CD4-positive, alpha-beta memory T cell (primary cell): ENCODE measurements at places on chromosomes 7 and 10.

DNA sequence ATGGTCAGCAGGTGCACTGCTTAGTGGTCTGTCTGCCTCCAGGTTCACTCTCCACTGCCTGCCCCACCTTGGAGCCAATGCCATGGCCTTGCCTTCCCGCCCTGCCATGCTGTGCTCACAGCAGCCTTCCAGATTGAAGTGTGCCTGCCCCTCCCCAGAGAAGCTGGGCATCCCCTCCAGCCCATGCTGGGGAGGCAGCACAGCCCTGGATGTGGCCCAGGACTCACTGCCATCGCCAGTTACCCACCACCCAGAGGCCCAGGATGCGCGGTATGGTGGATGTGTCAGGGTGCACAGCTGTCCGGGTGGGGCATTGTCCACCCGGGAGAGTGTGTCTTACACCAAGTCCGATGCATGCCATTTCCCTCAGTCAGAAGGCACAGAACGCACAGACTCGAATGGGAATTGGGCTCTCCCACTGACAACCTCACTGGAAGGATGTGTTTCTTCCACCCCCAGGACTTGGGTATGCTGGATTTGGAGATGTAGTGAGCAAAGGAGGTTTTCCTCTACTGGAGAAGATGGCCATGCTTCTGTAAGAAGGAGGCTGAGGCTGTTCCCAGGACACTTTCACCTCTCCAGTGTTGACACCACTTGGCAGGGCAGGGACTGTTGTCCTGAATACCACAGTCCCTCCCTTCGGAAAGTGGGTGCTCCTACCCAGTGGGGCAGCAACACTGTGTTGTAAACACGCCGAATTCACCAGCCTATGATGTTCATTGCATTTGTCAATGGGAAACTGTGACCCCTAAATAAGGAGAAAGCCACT lies 122.0 kb downstream of the ADARB2 start:
- DNase-seq: no peak

GRCh38 chr7:95482424-95482823 lies 3.3 kb upstream of the ASB4 start:
- DNase-seq: no peak

GRCh38 chr10:70786799-70787415 lies 1.7 kb upstream of the TBATA start:
- DNase-seq: no peak

GRCh38 chr7:16960337-16960965 lies 78.7 kb upstream of the AGR3 start:
- no peak for DNase-seq

DNA sequence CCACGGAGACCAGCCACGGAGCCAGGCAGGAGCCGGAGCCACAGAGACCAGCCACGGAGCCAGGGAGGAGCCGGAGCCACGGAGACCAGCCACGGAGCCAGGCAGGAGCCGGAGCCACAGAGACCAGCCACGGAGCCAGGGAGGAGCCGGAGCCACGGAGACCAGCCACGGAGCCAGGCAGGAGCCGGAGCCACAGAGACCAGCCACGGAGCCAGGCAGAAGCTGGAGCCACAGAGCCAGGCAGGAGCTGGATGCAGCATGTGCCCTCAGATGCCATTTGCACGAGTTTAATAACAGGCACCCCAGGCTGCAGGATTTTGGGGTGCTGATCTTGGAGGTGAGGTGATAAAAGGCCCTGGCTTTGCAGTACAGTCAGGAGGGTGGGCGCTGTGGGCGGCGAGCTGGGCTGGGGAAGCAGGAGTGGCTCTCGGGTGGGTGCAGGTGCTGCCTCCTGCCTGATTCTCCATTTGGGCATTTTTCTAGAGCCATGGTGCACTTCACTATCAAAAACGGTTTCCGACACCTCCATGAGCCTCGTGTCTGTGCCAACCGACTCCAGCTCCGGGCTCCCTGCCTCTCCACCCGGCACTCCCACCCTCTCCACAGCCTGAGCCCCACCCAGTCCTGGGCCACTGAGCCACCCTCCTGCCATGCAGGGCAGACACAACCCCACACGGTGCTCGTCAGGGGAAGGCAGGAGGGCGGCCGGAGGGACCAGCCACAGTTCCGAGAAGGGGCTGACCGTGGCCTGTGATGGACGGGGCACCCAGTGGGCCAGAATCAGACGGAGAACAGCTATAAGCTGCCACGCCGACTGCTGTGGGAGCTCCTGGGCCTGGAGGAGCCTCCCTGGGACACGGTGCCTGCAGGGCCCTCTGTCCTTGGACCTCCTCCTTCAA lies 40.8 kb upstream of the NKX6-2 start:
- no peak for DNase-seq

DNA sequence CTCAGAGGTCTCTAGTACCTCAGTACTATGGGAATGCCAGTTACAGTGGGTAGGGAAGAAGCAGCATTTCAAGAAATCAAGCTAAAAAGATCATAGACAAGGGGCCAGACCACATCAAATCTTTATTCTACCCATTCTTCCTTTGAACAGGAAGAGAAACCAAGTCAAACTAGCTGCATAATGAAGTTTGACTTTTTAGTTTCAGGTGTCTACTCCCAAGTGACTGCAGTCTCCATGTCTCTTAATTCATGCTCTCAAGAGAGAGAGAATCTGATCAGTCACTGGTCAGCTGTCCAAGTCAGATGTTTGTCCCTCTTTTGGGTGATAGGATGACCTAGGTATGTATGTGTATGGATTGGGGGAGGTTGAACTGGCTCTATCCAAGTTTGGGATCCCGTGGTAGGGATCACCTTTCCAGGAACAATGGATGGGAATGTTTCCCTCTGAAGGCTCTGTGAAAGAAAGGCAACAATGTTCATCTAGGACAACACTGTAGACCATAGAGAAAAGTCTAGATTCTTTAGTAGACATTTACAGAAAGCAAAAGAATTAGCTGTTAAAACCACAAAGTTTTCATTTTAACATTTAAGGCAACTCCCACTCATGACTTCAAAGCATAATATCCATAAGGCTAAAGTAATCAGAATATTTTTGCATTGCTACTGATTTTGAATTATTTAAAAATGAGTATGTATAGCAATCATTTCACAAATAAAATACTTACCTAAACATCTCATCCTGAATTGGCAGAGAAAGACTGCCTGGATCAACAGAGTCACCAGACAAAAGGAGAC lies 30.1 kb upstream of the PRTFDC1 start:
- no peak for DNase-seq

DNA sequence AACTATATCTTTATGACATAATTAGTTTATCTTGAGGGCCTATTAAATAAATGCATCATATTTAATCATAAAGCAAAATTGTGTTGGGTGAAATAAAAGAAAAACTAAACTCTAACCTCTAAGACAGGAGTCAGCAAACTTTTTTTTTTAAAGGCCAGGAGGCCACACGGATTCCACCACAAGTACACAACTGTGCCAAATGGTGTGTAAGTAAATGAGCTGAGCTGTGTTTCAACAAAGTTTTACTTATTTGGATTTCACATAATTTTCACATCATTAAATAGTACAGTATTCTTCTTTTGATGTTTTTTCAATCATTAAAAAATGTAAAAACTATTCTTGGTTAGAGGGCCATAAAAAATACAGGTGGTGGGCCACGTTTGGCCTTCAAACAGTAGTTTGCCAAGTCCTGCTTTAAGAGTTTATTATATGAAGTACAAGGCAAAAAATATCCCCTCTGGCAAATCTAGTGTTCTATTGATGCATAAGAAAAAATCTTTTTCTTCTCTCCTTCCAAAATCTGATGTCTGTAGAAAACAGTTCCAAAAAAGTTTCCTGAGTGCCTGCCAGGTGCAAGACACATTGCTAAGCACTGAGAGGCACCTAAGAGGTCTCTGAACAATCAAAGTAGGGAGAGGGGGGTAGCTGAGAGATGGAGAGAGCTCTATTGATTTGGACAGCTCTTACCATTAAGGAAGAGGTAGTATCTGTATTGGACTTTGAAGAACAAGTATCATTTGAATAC lies 26.5 kb upstream of the SPOCK2 start:
- no peak for DNase-seq
